ENCODE measurements at places on chromosomes 11 and 22. TPM values are rescaled to one million over a fixed set of nuclear protein-coding genes. Genes with fewer than 3 reads are reported as not detected.

UBQLN3 gene
- not detected for total RNA-seq

OR9I1 gene
- total RNA-seq = not detected

KDM4E gene
- total RNA-seq = not detected

- H3K4me3 ChIP-seq = no peak overlapping the region
Observed at GRCh38 chr11:110113505-110113904, 20.3 kb downstream of the ZC3H12C start.

DNA sequence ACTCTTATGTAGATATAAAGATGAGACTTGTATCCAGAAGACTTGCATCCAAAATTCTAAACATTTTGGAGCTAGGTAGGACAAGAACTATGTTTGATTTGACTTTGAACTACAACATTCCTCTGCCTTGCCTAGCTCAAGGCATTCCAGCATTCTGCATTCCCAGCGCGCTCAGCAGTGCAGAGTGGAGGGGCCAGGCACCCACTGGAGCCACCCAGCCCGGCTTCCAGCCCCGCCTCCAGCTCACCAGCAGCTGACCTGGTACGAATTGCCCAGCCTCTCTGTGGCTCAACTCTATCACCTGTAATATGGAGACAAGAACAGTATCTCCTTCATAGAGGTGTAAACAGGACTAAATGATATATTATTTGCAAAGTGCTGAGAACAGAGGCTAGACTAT is 28.8 kb downstream of the PRDM10 start:
- no peak overlapping the region for H3K4me3 ChIP-seq
- no peaks in the 10 kb centered on the region for H3K36me3 ChIP-seq
- H3K4me1 ChIP-seq = no peaks in the 10 kb centered on the region
- no peak for DNase-seq

DNA sequence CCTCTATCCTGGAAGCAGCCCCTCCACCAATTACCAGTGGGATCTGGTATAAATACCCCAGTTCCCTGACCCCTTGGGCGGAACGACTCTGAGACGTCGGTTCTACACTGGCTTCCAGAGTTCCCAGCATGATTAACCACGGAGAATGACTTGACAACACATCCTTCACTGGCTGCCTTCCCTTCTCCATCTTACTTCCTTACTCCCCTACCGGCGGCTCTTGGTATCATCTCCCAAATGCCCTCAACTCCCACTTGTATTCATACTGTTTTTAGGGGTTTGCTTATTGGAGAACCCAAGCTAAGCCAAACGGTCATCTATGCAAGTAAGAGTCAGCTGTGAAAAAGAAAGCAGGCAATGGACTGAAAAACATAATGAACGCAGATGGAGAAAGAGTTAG is 56.1 kb downstream of the APOL3 start:
- no peak for DNase-seq
- no peaks in the 10 kb centered on the region for H3K36me3 ChIP-seq
- H3K4me3 ChIP-seq = no peak overlapping the region
- no peaks in the 10 kb centered on the region for H3K27me3 ChIP-seq
- H3K27ac ChIP-seq = no peak overlapping the region
